Lower lobe of right lung (tissue), 2 donors: ENCODE measurements at places on chromosomes 12 and 14. TPM values are rescaled to one million over a fixed set of nuclear protein-coding genes. Genes with fewer than 3 reads are reported as not detected.

DNA sequence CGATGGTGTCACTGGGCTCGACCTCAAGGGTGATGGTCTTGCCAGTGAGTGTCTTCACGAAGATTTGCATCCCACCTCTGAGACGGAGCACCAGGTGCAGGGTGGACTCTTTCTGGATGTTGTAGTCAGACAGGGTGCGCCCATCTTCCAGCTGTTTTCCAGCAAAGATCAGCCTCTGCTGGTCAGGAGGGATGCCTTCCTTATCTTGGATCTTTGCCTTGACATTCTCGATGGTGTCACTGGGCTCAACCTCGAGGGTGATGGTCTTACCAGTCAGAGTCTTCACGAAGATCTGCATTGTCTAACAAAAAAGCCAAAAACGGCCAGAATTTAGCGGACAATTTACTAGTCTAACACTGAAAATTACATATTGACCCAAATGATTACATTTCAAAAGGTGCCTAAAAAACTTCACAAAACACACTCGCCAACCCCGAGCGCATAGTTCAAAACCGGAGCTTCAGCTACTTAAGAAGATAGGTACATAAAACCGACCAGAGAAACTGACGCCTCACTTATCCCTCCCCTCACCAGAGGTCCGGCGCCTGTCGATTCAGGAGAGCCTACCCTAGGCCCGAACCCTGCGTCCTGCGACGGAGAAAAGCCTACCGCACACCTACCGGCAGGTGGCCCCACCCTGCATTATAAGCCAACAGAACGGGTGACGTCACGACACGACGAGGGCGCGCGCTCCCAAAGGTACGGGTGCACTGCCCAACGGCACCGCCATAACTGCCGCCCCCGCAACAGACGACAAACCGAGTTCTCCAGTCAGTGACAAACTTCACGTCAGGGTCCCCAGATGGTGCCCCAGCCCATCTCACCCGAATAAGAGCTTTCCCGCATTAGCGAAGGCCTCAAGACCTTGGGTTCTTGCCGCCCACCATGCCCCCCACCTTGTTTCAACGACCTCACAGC is 717 bp downstream of the UBC start:
- DNase-seq, result peak; percentile 96

GRCh38 chr12:3310271-3311026 is 180.6 kb upstream of the PRMT8 start:
- DNase-seq, result no peak

The PTPN21 gene
- total RNA-seq, result 47.6 TPM

- no peak for DNase-seq
These were observed 25.0 kb upstream of the APPL2 start for GRCh38 chr12:105261010-105261409.
